ENCODE measurements at places on chromosomes 1 and 21. TPM values are rescaled to one million over a fixed set of nuclear protein-coding genes. Genes with fewer than 3 reads are reported as not detected.

Gene SGIP1
- not detected for total RNA-seq

Gene KIF26B
- total RNA-seq: not detected

Gene PRAMEF27
- not detected for total RNA-seq

Gene CLCA4
- not detected for total RNA-seq

Gene PTGER3
- total RNA-seq: not detected

Gene BRDT
- 0.44 TPM for total RNA-seq

Gene FCRL3
- total RNA-seq: 6.1 TPM

Gene WNT3A
- total RNA-seq: not detected

Gene CD48
- total RNA-seq: 301 TPM

Gene ARV1
- total RNA-seq: 14.2 TPM

Gene OR2T29
- not detected for total RNA-seq

Gene GNPAT
- total RNA-seq: 41.2 TPM

Gene TNFRSF1B
- total RNA-seq: 111 TPM

Gene PTGS2
- not detected for total RNA-seq

Gene NMNAT2
- total RNA-seq: not detected

Data from CD4-positive, alpha-beta memory T cell (primary cell).